ENCODE measurements at places on chromosomes 12 and 14.

DNA sequence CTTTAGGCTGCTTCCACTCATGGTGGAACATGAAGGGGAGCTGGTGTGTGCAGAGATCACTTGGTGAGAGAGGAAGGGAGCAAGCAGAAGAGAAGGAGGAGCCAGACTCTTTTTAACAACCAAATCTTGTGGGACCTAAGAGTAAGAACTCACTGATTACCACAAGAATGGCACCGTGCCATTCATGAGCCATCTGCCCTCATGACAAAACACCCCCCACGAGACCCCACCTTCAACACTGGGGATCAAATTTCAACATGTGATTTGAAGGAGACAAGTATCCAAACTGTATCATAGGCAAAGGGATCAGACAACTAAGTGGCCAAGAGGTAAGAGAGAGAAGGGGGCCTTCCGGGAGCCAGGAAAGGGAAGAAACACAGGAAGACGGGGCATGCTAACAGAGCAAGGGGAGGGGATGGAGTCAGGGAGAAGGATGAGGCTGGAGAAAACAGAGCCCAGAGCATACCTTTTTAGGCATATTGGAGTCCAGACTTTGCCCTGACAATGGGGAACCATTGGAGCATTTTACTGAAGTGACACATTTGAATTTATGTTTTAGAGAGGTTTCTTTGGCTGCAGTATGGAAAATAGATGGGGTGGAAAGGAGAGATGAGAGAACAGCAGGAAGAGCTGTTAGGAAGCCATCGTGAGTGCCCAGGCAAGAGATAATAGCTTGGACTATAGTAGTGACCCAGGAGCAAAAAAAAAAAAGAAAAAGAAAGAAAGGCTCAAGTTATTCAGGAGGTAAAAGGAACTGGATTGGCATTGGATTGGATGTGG, 204.4 kb upstream of the NUDT4 start:
- H3K27me3 ChIP-seq: no peaks in the 10 kb centered on the region
- H3K36me3 ChIP-seq: no peaks in the 10 kb centered on the region
- H3K4me1 ChIP-seq: peaks cover 19% of the 10 kb centered on the region
- H3K4me3 ChIP-seq: no peak overlapping the region
- no peak overlapping the region for H3K27ac ChIP-seq
- no peak for ATAC-seq

DNA sequence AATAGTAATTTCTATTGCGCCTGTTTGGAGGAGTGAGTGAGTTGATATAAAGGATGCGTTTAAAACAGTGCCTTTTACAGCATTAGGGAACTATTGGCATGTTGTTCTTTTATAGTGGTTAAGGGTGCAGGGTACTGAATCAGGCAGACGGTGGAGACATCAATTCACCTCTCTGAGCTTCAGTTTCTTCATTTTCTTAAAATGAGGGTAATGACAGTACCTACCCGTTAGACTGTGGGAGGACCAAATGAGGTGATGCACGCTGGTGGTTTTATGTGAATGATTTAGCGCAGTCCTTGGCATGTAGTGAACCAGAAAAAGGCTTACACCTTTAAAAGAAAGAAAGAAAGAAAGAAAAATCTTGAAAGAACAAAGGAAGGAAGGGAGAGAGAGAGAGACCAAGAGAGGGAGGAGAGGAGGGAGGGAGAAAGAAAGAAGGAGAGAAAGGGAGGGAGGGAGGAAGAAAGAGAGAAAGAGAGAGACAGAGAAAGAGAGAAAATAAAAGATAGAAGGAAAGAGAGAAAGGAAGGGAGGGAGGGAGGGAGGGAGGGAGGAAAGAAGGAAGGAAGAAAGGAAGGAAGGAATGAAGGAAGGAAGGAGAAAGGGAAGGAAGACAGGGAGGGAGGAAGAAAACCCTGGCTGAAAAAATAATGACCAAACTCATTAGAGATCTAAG, 22.2 kb upstream of the CCND2 start:
- H3K36me3 ChIP-seq: no peaks in the 10 kb centered on the region
- H3K4me3 ChIP-seq: no peak overlapping the region
- peaks cover 19% of the 10 kb centered on the region for H3K27me3 ChIP-seq
- H3K27ac ChIP-seq: peak overlapping the region; percentile 22

DNA sequence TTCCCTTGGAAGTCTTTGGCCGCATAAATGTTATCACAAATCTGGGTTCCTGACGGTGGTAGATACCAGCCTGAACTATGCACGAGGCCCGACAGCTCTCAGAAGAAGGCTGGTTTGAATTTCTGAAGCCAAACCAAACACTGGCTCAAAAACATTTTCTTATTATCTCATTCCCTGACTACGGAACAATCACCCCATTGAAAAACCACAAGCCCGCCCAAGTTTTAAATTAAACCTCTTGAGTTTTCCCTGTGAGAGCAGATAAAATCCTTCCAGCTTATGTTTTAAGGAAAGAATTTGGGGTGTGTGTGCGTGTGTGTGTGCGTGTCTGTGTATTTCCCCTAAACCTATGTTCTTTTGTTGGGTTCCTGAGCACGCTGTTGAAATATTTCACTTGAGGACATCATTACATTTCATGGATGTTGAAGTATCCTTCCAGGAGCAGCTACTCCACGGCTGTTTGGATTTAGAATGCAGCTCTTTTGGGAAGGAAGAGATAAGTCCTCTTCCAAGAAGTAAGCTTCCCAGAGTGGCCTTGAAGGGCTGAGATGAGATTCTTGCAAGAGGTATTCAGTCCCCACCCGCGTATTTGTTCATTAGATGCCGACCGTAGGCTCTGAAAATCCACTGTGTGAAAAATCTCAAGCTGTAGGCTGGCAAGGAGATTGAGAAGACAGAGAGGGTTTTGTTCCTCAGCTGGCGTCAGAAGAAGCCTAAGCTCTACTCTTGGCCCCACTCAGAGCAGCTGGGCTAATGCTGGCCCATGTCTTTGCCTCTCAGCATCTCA, 131.0 kb upstream of the NCOR2 start:
- no peaks in the 10 kb centered on the region for H3K36me3 ChIP-seq
- H3K4me1 ChIP-seq: peaks cover 14% of the 10 kb centered on the region
- H3K27ac ChIP-seq: no peak overlapping the region
- no peak overlapping the region for H3K4me3 ChIP-seq

DNA sequence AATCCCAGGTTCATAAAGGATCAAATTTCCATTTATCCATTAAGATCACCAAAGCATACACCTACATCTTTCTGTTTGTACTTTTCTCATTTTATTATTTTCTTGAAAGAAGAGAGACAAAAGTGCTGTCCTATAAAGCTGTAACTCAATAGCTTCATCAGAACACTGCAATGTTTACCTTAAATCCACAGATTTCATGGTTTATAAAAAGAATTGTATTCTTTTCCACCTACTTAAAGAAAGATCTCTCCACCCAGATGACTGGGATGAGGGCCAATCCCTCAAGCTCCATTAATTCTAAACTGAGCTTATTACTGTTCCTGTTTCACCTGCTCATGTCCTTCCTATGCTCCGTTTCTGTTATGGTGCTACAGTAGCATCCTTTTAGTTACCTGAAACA, 470.6 kb downstream of the BCAT1 start:
- no peaks in the 10 kb centered on the region for H3K36me3 ChIP-seq
- no peak overlapping the region for H3K27ac ChIP-seq
- H3K4me3 ChIP-seq: no peak overlapping the region
- no peak for ATAC-seq
- H3K4me1 ChIP-seq: no peaks in the 10 kb centered on the region

- no peaks in the 10 kb centered on the region for H3K36me3 ChIP-seq
- no peak overlapping the region for H3K4me3 ChIP-seq
- H3K4me1 ChIP-seq: no peaks in the 10 kb centered on the region
- no peak for ATAC-seq
- no peaks in the 10 kb centered on the region for H3K27me3 ChIP-seq
Observed at GRCh38 chr12:119115296-119115905, 63.3 kb upstream of the HSPB8 start.

DNA sequence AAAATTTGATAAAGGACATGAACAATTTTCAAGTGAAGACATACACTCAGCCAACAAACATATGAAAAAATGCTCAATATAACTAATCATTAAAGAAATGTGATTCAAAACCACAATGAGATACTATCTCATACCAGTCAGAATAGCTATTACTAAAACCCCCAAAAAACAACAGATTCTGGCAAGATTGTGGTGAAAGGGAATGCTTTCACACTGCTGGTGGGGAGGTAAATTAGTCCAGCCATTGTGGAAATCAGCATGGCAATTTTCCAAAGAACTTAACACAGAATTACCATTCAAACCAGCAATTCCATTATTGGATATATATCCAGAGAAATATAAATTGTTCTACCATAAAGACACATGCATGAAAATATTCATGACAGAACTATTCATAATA, 18.7 kb upstream of the TAS2R14 start:
- H3K4me3 ChIP-seq: no peak overlapping the region
- H3K27me3 ChIP-seq: no peaks in the 10 kb centered on the region
- ATAC-seq: no peak
- peaks cover 28% of the 10 kb centered on the region for H3K4me1 ChIP-seq
- H3K27ac ChIP-seq: no peak overlapping the region

GRCh38 chr12:4224206-4224889, 49.2 kb upstream of the CCND2 start:
- no peak overlapping the region for H3K4me3 ChIP-seq
- peaks cover 24% of the 10 kb centered on the region for H3K4me1 ChIP-seq
- H3K36me3 ChIP-seq: no peaks in the 10 kb centered on the region
- ATAC-seq: no peak

DNA sequence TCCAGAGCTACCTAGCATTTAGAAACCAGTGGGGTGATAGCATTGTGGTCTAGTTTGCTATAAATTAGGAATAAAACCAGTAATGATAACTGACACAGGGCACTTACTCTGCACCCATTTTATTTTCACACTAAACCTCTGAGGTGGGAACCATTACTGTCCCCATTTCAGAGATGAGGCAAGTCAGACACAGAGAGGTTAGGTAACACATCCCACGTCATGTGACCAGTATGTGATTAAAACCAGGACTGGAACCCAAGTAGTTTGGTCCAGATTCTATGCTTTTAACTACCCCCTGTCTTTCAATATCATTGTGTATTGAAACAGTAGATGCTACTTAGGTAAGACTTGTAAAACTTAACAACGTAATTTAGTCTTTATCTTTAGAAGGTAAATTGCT, 110.2 kb downstream of the PLXNC1 start:
- H3K4me3 ChIP-seq: no peak overlapping the region

DNA sequence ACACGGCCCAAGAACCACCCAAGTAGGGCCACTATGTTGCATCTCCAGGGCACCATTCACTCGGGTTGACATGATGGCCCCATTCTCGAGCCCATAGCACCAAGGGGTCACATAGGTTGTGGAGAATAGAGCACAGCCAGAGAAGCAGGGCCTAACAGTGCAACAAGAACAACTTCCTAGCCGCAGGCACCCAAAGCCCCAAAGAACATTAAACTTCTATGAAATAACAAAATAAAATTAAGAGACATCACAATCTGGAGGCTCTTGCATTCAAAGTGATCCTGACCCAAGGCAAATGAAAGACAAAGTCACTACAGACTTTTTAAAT, 1.9 kb downstream of the KRT4 start:
- H3K27me3 ChIP-seq: peaks cover 35% of the 10 kb centered on the region
- ATAC-seq: no peak
- no peak overlapping the region for H3K4me3 ChIP-seq
- no peaks in the 10 kb centered on the region for H3K36me3 ChIP-seq
- no peaks in the 10 kb centered on the region for H3K4me1 ChIP-seq
- H3K27ac ChIP-seq: no peak overlapping the region

DNA sequence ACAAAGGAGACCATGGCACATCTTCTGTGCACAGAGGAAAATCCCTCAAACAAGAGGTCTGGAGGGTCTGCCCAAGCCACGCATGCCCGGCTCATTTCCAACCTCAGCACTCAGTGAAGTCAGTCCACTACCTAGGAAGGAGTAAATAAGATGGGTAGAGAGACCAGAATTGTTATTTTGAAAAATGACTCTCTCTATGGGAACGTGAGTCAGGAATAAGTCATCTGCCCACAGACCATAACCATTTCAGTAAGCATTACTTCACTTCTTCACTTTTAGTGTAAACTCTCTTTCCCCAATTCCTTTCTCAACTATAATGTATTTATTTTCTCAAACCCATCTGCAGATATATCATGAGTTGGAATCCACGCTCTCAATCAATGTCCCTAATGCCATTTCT, 1039.9 kb upstream of the USP15 start:
- ATAC-seq: no peak
- no peaks in the 10 kb centered on the region for H3K36me3 ChIP-seq
- H3K27me3 ChIP-seq: no peaks in the 10 kb centered on the region
- H3K27ac ChIP-seq: no peak overlapping the region
- H3K4me3 ChIP-seq: no peak overlapping the region
- H3K4me1 ChIP-seq: no peaks in the 10 kb centered on the region

GRCh38 chr12:101806265-101806664, 24.5 kb downstream of the GNPTAB start:
- no peak overlapping the region for H3K27ac ChIP-seq
- peaks cover 18% of the 10 kb centered on the region for H3K36me3 ChIP-seq
- no peak for ATAC-seq
- no peaks in the 10 kb centered on the region for H3K27me3 ChIP-seq
- H3K4me3 ChIP-seq: no peak overlapping the region

DNA sequence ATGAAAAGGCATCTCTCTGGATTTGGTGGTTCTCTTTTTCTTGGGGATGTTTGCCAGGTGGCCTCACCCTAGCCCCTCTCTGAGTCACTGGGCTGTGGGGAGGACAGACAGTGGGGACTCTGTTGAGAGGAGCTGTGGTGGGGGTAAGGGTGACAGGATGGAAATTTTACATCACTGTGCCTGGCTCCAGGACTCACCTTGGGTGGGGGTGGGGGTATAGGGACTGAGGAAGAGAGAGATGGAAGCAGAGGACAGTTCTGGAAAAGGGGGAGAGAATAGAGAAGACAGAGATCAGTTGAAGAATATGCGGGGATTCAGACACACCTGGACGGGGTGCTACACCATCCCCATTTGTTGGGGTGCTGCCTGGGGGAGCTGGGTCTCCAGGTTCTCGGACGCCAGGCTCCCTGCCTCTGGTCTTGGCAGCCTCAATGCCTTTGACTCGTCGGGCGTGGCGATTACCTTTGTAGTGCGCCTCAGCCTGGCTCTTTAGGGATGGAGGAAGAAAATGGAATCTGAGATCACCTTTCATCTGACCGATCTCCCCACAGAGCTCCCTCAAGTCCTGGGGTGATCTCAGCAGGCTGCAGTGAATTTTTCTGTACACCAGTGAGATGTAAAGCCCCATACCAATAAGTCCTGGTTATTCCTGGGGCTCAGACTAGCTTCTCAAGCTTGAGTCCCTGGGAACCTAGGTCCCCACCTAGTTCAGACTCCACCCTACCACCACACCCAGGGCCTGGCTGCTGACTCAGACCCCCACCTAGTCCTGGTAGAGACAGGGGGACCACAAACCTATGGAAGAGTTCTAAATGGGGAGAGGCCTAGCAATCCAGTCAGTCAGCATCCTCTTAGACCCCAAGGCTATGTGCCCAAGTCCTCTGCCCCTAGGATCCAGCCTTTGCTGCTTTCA, 9.6 kb upstream of the GPR84 start:
- no peaks in the 10 kb centered on the region for H3K36me3 ChIP-seq
- H3K27ac ChIP-seq: no peak overlapping the region
- H3K27me3 ChIP-seq: no peaks in the 10 kb centered on the region

GRCh38 chr12:3351731-3352130, 139.3 kb upstream of the PRMT8 start:
- ATAC-seq: no peak
- no peak overlapping the region for H3K4me3 ChIP-seq
- no peaks in the 10 kb centered on the region for H3K36me3 ChIP-seq
- H3K27ac ChIP-seq: no peak overlapping the region
- H3K27me3 ChIP-seq: peaks cover 26% of the 10 kb centered on the region
